ENCODE measurements at places on chromosomes 13 and 19. TPM values are rescaled to one million over a fixed set of nuclear protein-coding genes. Genes with fewer than 3 reads are reported as not detected.

Gene ZNF439
- 43.2 TPM for total RNA-seq

Gene UPF3A
- total RNA-seq, result 86.5 TPM

Gene LRRC63
- total RNA-seq, result 1.7 TPM

Gene ZNF350
- 16.6 TPM for total RNA-seq

Gene CYP4F2
- not detected for total RNA-seq

Gene NCR1
- not detected for total RNA-seq

Gene IL11
- total RNA-seq, result 0.27 TPM

Gene PGLYRP1
- total RNA-seq, result not detected

Gene TEX101
- not detected for total RNA-seq

Gene GJB2
- 3.6 TPM for total RNA-seq

DNA sequence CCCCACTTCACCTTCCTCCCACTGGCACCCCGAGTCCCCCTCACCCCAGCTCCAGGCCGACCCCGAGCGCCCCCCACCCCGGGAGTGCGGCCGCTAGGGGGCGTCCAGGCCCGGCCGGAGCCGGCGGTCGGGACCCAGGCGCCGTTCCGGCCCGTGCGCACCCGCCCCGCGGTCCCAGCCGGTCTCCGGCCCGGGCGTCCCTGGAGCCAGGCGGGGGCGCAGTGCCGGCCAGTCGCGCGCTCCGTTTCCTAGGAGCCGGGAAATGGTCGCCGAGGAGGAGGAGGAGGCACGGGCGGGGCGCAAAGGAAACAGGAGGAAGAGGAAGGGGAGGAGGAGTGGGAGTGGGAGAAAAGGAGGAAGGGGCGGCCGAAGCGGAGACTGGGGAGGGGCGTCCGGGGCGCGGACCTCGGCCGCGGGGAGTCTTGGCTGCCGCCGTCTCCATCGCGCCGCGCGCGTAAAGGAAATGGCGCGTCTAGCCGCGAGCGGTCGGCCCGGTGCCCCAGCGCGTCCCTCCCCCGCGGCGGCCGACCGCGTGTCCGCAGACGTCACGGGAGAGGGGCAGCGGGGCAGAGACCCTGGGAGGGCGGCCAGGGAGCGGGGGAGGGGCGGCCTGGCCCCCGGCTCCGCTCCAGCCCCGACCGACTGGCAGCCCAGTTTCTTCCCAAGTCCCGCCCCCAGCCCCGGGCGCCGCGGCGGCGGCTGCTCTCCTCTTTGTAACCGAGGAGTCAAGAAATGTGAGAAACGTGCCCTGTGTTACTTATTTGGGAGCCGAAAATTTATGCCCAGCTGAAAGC, 1.1 kb upstream of the KCTD15 start:
- peak; percentile 87 for DNase-seq

DNA sequence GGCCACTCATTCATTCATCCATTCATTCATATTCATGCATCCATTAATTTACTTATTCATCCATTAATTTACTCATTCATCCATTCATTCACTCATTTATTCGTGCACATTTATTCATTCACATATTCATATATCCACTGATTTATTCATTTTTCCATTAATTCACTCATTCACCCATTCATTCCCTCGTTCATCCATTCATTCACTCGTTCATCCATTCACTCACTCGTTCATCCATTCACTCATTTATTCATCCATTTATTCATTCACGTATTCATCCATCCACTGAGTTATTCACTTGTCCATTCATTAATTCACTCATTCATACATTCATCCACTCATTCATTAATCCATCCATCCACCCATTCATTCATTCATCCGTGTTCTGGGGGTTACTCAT, 35.8 kb upstream of the OLFM2 start:
- DNase-seq, result no peak

- DNase-seq, result peak; percentile 90
Measured at GRCh38 chr19:17706750-17707181, 12.5 kb upstream of the MAP1S start.

GRCh38 chr13:31663880-31664585, 75.3 kb upstream of the RXFP2 start:
- DNase-seq, result no peak

DNA sequence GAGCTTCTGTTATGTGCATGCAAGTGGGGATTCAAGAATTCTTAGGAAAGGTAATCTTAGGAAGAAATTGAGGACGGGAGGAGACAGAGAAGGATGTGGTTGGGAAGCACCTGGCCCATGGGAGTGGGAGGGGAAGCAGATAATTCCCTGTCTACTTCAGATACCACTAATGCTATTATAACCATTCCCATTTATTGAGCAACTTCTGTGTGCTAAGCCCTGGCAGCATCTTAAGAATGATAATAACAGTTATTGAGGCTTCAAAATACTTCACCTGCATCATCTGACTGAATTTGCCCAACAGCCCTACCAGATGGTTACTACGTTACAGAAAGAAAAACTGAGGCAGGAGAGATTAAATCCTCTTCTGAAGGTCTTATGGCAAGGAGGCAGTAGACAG, 1.4 kb downstream of the EPS8L1 start:
- no peak for DNase-seq

DNA sequence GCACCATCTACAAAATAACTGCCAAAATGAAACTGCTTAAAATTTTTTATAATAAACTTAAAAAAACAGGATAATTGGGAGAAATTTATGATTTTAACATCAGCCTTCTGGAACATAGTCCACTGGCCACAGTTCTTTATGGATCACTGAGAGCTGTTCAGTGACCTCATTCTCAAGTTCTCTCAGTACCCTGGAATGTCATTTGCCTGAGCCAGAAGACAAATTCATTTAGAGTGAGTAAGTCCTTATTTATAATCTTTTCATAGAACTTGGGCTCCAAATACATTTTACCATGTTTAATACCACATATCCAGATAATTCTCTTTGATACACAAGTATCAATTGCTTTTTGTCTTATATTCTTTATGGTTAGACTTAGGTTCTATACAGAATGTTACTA, 87.6 kb downstream of the CAB39L start:
- no peak for DNase-seq

GRCh38 chr13:101058841-101059240, 357.5 kb downstream of the NALCN start:
- no peak for DNase-seq

- no peak for DNase-seq
Measured at GRCh38 chr13:102311901-102312300, 89.9 kb downstream of the FGF14 start.

GRCh38 chr19:12939975-12940423, 1.6 kb downstream of the CALR start:
- no peak for DNase-seq

GRCh38 chr19:902446-903226, 9.4 kb downstream of the RNU6-9 start:
- no peak for DNase-seq

- no peak for DNase-seq
Measured at GRCh38 chr19:48292798-48293197, 22.9 kb downstream of the ZNF114 start.

- no peak for DNase-seq
Measured at GRCh38 chr13:66958611-66959010, 271.5 kb downstream of the PCDH9 start.

DNA sequence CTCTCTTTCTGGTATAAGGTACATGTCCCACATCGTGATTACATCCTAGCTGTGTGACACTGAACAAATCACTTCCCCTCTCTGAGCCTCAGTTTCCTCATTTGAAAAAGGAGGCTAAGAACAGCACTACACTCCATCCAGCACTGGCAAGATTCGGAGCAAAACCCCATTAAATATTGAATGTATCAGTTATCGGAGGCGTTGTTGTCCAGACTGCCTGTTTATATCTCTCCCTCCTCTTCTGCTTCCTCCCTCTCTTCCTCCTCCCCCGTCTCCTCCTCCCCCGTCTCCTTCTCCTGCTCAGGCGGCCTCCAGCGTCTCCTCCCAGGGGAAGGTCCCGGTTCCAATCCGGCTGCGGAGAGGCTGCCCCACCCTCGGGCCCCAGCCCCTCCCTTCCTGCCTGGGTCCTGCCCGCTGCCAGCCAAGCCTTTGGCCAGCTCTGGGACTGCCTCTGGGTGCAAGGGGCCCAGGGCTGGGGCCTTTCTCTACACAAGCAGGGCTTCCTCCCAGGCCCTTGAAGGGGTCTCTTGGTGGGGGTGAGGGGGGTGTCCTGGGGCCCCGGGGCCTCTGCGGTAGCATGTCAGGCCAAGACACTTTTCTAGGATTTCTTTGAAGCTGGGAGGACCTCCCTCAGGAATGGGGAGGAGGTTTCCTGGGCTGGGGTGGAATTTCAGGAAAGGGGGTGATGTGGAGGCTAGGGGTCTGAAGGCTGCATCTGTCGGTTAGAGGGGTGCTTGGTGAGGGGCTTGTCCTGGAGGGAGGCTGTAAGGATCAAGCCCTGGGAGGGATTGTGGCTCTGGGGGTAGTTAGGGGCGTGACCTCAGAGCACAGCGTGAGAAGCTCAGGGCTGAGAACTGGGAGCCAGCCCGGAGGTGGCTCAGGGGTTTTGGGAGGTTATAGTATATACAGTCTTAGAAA, 1.9 kb downstream of the RRAS start:
- DNase-seq, result no peak

- no peak for DNase-seq
Measured at GRCh38 chr13:74338341-74338740, 204.1 kb upstream of the KLF12 start.

DNA sequence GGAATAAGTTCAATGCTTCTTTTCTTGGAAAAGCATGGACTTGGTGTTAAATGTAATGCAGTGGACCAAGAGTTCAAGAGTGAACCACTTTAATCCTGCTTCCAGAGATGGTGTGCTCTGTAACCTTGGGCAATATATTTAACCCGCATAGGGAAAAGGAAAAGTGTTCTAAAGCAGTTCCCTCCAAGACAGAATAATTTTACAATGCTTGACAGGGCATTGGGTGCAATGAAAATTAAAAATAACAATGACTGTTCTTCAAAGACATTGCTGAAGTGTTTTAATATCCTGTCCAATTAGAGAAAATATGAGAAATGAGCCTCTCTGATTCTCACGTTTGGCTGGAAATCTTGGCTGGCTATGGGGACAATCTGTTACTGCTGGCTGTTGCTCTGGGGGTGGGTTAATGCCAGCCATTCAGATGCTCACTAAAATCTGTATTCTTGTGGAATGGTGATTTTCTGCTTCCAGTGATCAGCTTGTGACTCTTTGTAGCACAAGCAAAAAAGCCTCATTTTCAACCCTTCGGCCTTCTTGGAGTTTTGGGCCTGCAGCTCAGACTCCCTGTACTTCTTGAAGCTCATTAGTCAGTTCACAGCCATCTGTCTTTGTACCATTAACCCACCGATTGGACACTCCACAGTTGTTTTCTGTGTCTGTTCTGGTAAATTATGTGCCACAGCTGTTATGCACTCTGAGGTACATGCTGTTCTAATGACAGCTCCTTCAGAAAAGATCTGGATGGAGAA, 310.6 kb downstream of the LMO7 start:
- DNase-seq, result peak; percentile 73

DNA sequence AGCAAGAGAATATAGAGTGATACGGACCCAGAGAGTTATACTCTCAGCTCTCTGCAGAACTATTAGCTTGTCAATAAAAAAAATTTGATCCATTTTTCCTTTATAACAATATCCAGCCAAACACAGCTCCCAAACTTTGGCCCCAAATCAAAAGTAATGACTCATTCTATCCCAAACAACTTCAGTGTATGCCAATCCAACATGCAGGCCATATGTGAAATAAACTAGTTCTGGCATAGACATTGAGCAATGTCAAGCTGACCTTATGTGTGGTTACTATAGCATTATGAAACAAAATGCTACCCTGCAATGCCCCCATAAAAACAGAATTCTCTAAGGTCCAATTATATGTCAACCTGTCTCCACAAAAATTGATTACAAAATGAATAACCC, 209.5 kb downstream of the DNAJC15 start:
- DNase-seq, result peak; percentile 11

GRCh38 chr19:47110521-47111005, 3.0 kb downstream of the ZC3H4 start:
- DNase-seq, result no peak

DNA sequence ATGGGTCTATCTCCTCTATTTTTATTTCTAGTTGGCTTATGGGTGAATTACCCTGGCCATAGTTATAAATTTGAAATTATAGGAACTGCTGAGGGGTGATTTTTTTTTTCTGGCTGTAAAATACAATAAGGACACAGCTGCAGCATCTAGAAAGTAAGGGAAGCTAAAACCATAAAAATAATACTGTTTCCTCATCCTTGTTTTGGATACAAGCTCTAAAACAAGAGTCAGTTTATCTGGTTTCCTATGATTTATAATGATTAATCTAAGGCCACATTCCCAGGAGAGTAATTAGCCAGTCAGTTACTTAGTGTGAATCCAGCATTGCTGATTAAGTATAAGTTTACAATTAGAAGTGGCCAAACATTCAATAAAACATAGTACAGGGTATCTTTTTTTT, 219.1 kb upstream of the NBEA start:
- no peak for DNase-seq

GRCh38 chr19:12967907-12968306, 1.5 kb upstream of the DAND5 start:
- DNase-seq, result no peak

GRCh38 chr13:36910545-36910944, 9.5 kb downstream of the SMAD9 start:
- DNase-seq, result no peak

GRCh38 chr19:45473682-45474605, 6.1 kb downstream of the FOSB start:
- no peak for DNase-seq

GRCh38 chr19:49233163-49233562, 75.6 kb downstream of the TRPM4 start:
- DNase-seq, result no peak

DNA sequence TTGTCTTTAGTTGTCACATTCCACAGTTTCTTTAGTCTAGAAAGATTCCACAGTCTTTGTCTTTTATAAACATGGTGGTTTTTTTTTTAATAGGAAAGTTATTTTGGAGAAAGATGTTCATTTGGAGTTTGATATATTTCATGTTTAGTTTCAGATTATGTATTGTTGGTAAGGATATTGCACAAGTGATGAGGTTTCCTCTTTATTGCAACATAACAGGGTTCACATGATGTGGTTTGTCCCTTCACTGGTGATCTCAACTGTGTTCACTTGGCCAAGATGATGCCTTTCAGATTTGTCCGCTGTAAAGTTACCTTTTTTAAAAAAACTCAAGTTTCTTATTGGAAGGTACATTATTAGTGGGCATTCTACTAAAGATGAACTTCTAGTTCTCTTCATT, 3.2 kb downstream of the ZNF230 start:
- no peak for DNase-seq

DNA sequence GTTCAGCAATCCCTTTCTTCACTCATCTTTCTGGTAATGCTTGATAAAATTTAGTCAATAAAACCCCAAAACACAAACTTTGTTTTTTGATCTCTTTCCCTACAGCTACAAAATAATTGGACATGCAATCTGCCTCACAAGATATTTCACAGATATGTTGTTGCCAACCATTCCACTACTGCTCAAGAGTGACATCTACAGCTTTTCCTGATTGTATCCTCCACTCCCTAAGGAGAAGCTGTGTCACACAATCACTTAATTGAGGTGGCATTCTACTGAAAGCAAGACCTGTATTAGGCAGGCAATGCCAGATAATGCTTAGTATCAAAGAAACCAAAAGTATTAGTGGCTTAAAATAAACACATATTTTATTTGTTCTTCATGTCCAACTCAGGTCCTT, 1646.2 kb upstream of the SPRY2 start:
- no peak for DNase-seq
